ENCODE measurements at places on chromosomes 2 and 18. TPM values are rescaled to one million over a fixed set of nuclear protein-coding genes. Genes with fewer than 3 reads are reported as not detected.

Gene CCDC141
- 4.5 TPM for total RNA-seq

Gene ERBB4
- 0.33 TPM for total RNA-seq

GRCh38 chr2:145421841-145422240 is 901.9 kb upstream of the ZEB2 start:
- no peak for DNase-seq

GRCh38 chr2:227482638-227483340 is 10.8 kb downstream of the AGFG1 start:
- DNase-seq, result no peak

All from sigmoid colon (tissue), 7 donors.